ENCODE measurements at places on chromosomes 11 and 22. TPM values are rescaled to one million over a fixed set of nuclear protein-coding genes. Genes with fewer than 3 reads are reported as not detected.

DNA sequence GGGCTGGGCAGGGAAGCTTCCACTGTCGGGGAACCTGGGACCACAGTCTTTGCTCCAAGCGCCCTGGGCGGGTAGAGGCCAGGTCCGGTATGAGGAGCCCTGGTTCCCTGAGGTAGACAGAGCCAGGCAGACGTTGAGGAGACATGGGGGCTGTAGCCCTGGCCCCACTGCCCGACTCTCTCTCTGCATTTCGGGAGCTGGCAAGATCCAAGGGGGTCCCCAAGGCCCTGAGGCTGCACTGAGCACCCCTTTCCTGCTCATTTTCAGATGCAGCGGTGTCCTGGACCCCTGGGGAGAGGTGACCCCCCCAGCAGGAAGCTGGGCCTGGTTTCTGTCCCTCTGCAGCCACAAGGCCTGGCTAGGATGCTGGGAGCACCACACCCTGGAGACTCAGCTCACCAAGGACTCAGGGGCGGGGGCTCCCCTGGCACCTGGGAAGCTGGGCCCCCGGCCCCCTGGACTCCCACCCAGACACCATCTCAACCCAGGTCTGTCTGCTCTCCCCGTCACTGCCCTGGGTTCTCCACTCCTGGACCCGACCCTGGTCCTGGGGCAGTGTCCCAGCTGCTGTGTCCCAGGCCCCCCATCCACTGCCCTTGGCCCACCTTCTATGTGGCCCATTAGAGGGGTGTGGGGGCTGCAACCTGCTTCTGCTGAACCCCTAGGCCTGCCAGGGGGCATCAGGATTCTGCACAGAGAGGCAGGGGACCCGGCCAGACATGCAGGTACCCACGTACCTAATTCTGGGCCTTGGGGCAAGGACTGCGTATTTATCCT is 15.0 kb upstream of the MUC6 start:
- no peak for DNase-seq

GRCh38 chr22:43993072-43993760 is 30.9 kb upstream of the PARVB start:
- DNase-seq = no peak

The AIFM3 gene
- 2.2 TPM for total RNA-seq

- peak; percentile 85 for DNase-seq
These were observed at the start of gene TESMIN for GRCh38 chr11:68751331-68751856. TSS of gene TESMIN (minus strand) at chr11:68751520. CDS start at chr11:68750660, 860 bp downstream.

The NXPE2 gene
- total RNA-seq = 0.80 TPM

The TMPRSS6 gene
- 0.88 TPM for total RNA-seq

- DNase-seq = no peak
These were observed 169.6 kb upstream of the SYN3 start for GRCh38 chr22:33227791-33228190.

DNA sequence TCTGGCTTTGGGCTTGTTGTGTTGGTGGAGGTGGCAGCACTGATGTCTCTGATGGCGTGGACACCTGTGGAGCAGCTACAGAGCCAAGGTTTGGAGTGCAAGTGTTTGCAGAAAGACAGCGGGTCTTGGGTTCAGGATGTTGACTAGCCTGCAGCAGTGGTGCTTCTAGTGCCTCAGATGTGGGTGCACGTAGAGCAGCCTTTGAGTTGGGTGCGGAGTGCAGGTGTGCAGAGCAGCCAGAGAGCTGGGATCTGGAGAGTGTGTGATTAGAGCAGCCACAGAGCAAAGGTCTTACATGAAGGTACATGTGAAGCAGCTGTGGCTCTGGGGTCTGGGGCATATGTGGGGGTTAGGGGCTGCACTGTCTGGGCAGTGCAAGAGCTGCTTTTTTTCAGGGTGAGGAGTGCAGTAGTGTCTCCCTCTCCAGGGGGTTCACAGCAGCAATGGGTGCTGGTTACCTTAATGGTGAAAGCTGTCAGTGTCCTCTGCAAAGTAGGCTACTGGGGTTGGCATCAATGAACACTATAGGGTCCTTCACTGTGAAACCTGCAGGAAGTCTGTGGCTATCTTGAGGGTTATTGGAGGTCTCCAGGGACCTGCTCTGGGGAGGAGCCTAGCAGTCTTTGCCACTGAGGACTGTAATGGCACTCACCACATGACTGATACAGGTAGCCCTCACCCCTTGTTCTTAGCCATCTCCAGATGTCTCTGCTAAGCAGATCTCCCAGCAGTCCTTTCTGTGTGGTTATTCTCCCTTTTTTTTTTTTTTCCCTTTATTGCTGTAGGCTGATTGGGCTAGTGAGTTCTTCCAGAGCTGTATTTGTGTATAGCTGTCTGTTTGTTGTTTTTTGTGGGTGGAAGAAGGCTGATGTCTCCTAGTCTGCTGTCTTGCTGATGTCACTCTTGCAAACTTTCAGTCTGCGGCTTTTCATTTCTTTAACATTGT is 14.3 kb downstream of the BIRC2 start:
- no peak for DNase-seq

GRCh38 chr11:86869966-86870570 is 69.7 kb downstream of the PRSS23 start:
- no peak for DNase-seq

DNA sequence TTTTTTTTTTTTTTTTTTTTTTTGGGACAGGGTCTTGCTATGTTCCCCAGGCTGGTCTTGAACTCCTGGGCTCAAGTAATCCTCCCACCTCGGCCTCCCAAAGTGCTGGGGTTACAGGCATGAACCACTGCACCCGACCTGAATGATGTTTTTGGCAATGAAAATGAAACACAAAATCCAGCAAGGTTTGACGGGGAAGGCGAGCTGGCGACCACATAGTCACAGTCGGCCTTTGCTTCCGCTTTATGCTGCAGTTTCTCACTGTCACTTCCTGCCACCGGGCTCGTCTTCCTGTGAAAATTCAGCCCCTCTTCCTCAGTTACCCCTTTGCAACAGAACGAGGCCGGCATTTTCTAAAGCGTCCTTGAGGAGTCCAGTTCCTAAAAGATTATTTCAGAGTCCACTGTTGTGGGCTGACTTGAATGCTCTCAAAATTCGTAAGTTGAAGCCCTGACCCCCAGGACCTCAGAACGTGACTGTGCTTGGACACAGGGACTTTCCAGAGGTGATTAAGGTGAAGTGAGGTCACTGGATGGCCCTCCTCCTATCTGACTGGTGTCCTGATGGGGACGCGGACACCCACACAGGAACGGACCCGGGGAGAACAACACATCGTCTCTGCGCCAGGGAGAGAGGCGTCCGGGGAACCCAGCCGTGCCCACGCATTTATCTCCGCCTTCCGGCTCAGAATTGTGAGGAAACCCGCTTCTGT is 2.9 kb upstream of the BID start:
- DNase-seq = no peak

DNA sequence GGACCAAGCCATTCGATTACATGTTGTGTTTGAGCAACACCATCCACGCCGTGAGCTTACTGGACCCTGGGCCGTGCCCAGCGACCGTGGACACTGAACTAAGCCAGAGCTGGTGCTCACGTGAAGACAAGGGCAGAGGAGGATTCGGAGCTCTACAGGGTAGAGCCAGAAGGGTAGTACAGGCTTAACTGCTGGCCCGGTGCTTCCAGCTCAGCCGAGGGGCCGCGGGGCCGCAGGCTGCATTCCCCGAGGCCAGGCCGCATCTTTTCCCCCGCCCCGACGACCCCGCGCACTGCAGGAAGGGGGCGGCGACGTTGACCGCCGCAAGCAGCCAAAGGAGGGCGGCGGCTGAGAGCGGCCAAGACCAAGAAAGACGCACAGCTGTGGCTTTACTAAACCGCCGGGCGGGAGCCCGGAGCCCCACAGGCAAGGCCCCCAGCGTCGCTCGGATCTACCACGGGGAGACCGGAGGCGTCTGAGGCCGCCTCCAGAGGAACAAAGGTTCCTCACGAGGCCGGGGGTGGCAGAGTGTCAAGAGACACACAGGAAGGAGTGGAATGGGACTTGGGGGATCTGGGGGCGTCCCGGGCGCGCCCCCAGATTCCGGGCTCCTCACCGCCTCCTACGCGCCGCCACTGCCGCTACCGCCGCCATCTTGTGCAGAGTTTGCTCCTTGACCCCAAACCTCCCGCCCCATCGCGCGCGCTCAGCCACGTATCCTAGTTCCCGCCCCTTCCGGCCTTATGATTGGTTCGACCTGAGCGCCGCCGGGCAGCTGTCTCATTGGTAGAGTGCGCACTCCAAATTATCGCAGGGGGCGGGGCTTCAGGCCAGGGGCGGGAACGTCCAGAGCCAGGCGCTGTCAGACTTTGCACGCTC is at the start of gene GANAB:
Gene GANAB (minus strand): TSS at position 668 of the 879 bp plus-strand sequence. CDS start 14 bp downstream, at position 654.
- peak; percentile 100 for DNase-seq

DNA sequence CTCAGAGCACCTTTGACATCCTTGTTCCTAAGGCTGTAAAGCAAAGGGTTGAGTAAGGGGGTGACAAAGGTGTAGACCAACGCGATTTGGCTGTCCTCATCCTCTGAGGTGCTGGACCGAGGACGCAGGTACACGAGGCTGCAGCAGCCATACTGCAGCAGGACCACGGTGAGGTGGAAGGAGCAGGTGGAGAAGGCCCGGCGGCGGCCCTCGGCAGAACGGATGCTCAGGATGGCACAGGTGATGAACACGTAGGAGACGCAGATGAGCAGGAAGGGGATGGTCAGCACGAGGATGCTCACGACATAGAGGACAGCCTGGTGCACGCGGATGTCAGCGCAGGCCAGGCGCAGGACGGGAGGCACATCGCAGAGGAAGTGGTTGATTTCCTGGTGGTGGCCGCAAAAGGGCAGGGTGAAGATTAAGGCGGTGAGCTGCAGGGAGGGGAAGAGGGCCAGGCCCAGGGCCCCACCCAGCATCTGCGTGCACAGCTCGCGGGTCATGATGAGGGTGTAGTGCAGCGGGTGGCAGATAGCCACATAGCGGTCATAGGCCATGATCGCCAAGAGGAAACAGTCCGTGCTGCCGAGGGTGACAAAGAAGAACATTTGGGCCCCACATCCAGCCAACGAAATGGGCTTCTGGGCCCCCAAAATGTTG is 632 bp downstream of the OR10Q1 start:
- no peak for DNase-seq

GRCh38 chr22:31883989-31884388 is 60.3 kb upstream of the YWHAH start:
- no peak for DNase-seq

- DNase-seq = no peak
These were observed 1.6 kb downstream of the KCNJ1 start for GRCh38 chr11:128865490-128865889.

DNA sequence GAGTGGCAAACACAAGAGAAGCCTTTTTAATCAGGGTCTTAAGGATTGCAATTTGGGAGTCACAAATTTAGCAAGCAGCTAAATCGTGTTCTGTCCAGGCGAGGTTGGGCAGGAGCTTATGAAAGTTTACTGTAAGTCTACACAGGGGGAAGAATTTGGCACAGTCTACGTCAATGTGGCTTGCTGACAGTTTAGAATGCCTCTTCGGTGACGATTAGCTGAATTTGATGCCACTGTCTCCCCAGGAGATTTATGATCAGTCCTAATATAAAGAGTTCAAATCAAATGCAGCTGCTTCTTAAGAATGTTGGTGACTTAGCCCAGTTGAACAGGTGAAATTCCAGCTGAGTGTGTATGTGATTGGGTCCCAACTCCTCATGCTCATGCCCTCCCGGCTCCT is 114.1 kb upstream of the CLPB start:
- DNase-seq = no peak

GRCh38 chr22:19174106-19175025 is 4.2 kb downstream of the SLC25A1 start:
- no peak for DNase-seq

- DNase-seq = no peak
These were observed 204.9 kb downstream of the CTTN start for GRCh38 chr11:70603114-70603755.

DNA sequence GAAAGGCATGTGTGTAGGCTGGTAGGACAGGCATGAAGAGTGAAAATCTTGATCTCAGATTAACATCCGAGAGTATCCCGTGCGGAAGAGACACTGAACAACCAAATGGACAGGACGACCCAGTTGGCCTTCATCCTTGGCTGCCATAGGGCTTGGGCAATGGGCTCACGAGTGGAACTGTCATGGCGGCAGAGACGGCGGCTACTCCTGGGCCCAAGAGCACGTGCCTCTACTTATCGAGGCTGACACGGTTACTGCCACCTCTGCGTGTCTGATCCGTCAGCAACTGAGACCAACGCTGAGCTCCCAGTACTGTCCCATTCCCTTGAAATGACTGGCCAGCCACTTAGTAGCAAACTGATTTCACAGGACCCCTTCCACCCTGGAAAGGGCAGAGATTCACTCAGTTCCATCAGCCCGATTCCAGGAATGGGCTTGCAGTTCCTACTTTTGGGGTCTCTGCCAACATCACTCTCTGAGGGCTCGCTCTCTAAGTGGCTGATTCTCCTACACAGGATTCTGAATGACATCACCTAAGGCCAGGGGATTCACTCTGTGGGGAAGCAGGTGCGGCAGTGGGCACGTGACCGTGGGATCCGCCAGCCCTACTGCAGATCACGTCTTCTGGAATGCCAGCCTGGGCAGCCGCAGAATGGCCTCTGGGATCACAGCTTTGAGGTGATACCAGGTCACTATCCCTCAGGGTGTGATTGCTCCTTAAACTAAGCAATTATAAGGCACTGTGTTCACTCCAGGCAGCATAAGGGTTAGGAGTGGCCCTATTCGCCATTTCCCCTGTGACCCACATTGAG is 97.8 kb downstream of the RPS6KA4 start:
- no peak for DNase-seq

GRCh38 chr11:47577460-47578041 is 1.2 kb downstream of the KBTBD4 start:
- no peak for DNase-seq

GRCh38 chr11:124867700-124868099 is 2.5 kb downstream of the ROBO3 start:
- DNase-seq = no peak

The GANAB gene
- 116 TPM for total RNA-seq

- no peak for DNase-seq
These were observed 85.3 kb upstream of the HEPHL1 start for GRCh38 chr11:93935826-93936225.

The OR6A2 gene
- total RNA-seq = 0.33 TPM

The TEF gene
- total RNA-seq = 26.6 TPM

The NCF4 gene
- total RNA-seq = 14.5 TPM

The SCGB1C1 gene
- total RNA-seq = not detected
